CD4-positive, alpha-beta T cell treated with Interleukin-6 for 4 hours (primary cell): ENCODE measurements at places on chromosomes 12 and 14.
A peak's percentile ranks its signal among the peaks of the same experiment; 100 is the strongest.

- no peak for DNase-seq
Measured at GRCh38 chr12:124641591-124641990, 74.2 kb upstream of the NCOR2 start.

DNA sequence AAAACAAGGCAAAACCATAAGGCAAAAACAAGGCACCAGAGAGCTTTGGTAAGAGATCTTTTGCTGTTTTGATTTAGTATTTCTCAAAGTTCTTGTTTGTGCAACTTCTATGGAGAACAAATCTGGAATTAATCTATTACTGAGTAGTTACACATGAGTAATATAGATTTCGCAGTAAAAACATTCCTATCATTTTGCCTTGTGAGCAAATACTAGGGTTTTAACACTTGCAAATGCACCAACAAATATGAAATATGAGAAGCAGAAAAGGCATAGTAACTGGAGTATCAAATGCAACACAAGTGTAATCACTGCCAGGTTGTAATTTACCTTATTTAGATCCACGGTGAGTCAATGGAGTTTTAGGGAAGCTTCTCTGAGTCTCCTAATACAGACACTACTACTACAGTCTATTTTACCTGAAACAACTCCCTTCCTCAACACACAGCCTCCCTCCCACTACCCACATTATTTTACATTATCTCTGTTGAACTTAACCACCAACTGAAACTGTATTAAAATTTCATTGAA is 324.1 kb downstream of the FLRT2 start:
- DNase-seq: no peak

- DNase-seq: no peak
Measured at GRCh38 chr12:71546322-71546861, 106.8 kb downstream of the LGR5 start.

DNA sequence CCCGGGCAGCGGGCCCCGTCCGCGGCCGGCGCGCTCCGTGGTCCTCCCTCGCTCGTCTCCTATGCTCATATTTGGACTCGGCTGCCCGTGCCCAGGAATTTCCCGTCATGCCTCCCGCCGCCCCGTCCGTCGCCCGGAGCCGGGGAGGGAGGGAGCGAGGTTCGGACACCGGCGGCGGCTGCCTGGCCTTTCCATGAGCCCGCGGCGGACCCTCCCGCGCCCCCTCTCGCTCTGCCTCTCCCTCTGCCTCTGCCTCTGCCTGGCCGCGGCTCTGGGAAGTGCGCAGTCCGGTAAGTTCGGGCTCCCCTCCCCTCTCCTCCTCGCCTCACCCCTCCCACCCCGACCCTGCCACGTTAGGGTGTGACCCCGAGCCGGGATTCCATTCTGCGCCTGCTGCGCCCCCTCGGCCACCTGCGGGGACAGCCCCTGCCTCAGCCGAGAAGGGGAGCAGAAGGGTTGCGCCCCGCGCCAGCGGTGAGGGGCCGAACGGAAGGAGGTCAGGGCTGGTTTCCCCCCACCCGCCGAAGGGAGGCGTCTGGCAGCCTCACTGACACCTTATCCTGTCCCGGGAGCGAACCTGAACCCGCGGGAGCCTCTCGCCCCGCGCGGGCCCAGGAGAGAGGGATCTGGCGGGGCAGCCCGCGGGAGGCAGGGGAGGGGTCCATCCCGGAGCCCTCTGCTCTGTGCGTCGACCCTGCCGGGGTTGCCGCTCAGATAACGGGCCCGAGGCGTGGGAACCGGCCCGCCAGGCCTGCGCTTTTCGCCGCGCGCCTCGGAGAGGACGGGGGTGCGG is at the start of gene MSRB3:
Gene MSRB3, plus strand, starts transcription at position 108 of the 793 bp plus-strand sequence. CDS start 29,897 bp downstream, outside the sequence.
- DNase-seq: peak; percentile 9

DNA sequence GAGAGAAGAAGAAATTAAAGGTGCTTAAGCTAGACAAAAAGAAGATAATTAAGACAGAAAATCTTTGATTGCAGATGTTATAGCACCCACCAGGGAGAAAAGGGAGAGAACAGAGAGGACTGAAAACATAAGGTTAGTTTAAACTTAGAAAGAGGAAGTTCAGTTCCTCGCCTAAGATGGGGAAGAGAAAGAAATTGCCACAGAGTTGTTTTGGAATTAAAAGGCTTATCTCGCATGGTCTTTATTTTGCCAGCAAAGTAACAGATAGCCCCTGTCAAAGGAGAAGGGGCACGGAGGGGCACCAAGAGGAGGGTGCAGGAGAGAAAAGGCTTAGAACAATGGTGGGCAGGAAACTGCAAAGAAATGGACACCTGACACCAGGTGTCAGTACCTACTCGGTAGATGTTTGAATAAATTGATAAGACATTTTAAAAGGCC is 17.8 kb upstream of the OXA1L start:
- DNase-seq: no peak

- no peak for DNase-seq
Measured at GRCh38 chr12:124515981-124516380, 51.4 kb downstream of the NCOR2 start.

GRCh38 chr14:77859934-77860570 is 60.1 kb downstream of the ADCK1 start:
- DNase-seq: no peak

DNA sequence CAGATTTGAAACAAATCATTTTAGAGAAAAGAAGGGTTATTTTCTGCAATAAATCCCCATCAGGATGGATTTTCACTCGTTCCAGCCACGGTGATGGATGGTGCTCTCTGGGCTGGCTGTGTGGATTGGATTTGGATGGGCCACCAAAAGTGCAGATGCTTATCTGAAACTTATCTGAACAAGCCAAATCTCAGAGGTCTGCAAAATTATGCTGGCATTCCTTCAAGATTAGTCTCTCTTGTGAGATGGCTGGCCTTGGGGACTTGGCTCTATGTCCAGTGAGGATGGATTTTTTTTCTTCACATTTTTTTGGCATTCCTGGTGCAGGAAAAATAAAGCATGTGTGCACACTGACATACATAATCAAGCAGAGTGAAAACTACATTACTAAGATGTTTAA is 341.9 kb downstream of the GXYLT1 start:
- DNase-seq: no peak

GRCh38 chr12:14993537-14994266 is 20.9 kb downstream of the PDE6H start:
- DNase-seq: peak; percentile 10

DNA sequence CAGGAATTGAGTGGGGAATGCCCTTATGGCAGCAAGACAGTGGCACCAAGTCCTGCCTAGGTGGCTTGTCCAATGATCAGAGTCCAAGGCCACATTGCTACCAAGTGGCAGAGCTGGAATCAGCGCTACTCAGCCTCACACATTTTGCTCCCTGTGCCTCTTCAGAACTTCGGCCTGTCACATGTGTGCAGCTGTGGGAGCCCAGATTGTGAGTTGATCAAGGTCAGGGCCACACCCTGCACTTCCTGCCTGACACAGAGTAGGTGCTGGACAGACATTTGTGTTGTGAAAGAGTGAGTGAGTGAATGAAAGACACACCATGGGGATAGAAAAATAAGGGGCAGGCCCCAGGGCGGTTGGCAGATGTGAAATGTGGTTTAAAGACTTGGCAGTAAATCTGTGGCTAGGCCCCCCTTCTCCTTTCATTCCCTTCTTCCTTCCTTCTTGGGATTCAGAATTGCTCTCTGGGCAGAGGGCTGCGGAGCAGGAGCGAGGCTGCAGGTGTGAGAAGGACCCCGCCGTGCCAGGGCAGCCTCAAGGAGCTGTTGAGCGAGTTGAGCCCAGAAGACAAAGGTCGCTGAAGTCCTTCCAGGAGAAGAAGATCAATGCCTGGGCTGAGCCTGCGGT is 83.5 kb downstream of the SLC25A47 start:
- DNase-seq: peak; percentile 31

- no peak for DNase-seq
Measured at GRCh38 chr12:124436366-124436765, 131.0 kb downstream of the NCOR2 start.

- peak; percentile 63 for DNase-seq
Measured at GRCh38 chr12:2813214-2814185, 1.0 kb downstream of the ITFG2 start.

- DNase-seq: no peak
Measured at GRCh38 chr12:47992776-47993175, 11.5 kb downstream of the COL2A1 start.

- no peak for DNase-seq
Measured at GRCh38 chr14:92323011-92323915, at the start of gene SLC24A4. TSS of gene SLC24A4 (plus strand) at chr14:92323165. CDS start at chr14:92323831, 666 bp downstream.

DNA sequence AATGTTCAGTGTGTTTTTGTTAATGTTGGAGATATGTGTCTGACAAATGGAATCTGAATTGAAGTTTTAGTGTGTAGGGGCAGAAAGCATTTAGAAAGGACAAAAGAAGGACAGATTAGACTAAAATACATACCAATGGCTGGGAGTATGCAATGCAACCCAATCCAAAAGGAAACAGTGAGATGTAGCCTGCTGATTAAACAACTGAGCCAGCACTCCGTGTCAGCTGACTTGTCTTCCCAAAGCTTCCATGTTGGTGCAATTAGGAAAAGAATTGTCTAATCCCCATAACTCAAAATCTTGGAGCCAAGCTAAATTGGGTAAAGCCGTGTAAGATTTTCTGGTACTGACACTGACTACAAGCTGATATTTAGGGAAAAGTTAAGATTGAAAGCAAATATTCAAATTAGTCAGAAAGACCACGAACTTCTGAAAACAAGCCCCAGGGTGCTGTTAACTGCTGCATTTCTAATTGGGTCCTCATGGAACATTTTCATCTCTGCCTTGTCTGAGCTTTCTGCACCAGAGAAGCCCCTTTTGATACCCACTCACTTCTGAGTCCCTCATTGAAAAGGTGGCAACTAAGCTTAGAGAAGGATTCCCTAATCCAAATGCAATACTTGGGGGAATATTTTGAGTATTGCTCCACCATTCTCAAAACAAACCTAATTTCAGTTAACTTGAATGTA is 109.1 kb downstream of the DAD1 start:
- no peak for DNase-seq
